NCI-H2081 treated with DMSO at 0.1 percent for 48 hours (cell line): ENCODE measurements at places on chromosomes 12 and 14.

DNA sequence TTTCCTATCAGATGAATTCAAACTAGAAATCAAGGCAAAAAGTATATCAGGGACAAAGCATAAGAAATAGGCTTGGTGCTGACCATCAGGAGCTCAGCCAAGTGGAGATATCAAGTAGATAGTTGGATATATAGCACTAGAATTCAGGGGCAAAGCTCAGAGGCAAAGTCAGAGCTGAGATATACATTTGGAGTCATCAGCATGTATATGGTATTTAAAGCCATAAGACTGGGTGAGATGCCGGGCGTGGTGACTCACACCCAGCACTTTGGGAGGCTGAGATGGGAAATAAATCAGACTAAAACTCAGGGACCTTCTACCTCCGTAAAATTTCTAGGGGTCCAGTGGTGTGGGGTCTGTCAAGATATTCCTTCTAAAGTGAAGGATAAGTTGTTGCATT lies 38.9 kb upstream of the LIMA1 start:
- no peak for DNase-seq

- no peak for DNase-seq
Measured at GRCh38 chr12:129854591-129854990, 49.2 kb downstream of the TMEM132D start.

GRCh38 chr12:10557329-10557728 lies 51.6 kb downstream of the EIF2S3B start:
- no peak for DNase-seq

- DNase-seq = no peak
Measured at GRCh38 chr14:22610931-22611330, 12.8 kb downstream of the ABHD4 start.

DNA sequence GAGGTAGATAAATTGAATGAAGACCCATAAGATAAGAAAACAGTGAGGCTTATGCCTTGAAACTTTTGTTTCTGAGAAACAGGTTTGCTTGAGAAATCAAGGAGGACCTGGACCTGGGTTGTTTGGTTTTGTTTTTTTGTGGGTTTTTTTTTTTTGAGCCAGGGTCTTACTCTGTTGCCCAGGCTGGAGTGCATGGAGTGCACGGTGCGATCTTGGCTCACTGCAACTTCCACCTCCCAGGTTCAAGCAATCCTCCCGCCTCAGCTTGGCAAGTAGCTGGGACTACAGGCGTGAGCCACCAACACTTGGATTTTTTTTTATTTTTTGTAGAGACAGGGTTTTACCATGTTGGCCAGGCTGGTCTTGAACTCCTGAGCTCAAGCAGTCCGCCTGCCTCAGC lies 9.0 kb upstream of the PPTC7 start:
- no peak for DNase-seq

DNA sequence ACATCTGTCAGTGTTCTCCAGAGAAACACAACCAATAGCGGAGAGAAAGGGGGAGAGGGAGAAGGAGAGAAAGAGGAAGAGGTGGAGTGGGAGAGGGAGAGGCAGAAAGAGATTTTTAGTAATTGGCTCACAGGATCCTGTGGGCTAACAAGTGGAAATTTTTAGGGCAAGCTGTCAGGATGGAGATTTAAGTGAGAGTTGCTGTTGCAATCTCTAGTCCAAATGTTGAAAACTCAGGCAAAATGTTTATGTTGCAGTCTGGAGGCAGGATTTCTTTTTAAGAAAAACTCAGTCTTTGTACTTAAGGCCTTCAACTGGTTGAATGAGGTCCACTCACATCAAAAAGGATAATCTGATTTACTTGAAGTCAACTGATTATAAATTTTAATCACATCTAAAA lies 12.5 kb upstream of the GLIPR1L2 start:
- DNase-seq = no peak

DNA sequence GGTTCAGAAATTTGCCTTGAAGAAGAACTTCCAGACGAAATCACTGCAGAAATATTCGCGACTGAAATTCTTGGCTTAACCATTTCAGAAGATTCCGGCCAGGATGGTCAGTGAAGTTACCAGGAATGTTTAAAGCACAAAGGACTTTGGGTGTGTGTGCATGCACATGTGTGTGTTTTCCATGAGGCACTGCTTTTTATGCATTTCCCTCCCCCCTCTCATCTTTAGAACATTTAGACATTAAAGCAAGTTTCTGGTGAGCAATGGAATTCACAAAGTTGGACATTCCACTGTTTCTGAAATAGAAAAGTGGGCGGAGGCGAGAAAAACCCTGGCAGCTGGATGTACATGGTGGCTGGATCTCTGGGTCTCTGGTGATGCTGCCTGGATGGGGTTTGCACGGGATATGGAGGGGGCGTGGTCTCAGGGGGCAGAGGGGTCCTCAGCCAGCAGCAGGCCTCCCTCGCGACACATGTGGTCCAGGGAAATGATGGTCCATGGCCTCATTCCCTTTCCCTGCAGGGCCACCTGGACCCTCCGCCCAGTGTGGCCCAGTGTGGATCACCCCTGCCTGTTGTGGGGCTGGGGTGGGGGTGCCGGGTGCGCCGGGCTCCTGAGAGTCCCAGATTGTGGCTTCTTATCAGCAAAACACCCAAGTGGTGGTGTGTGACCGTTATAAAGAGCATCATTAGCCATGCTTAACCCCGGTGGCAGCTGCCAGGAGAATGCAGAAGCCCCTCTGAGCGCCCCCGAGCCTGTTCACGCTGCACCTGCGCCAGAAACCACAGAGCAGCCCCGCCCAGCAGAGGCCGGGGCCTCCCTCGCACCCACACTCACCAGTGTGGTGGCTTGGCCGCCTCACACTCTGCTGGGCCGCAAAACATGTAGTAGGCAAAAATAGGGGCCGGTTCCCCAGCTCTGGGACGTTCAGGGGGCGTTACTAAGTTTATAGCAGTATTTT lies 17.8 kb upstream of the BCL7A start:
- no peak for DNase-seq

- DNase-seq = no peak
Measured at GRCh38 chr14:76768671-76769500, 7.6 kb downstream of the VASH1 start.

DNA sequence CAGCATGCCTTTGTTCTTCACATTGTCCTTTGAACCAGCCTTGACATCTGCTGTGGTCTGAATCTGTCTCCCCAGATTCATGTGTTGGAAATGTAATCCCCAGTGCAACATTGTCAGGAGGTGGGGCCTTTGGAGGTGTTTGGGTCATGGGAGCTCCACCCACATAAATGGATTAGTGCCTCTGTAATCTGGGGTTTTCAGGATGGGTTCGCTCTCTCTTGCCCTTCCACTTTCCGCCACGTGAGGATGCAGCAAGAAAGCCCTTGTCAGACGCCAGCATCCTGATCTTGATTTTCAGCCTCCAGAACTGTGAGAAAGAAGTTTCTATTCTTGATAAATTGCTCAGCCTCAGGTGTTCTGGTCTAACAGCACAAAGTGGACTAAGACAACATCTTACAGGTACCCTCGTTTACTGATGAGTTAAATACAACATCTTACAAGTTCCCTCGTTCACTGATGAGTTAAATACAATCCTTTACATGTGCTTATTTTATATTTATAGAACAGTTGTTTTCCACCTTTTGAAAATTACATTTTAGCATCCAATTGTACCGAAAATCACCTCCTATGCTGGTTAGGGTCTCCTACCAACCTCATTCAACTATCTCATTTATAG lies 54.4 kb upstream of the RIMBP2 start:
- DNase-seq = no peak

GRCh38 chr12:96121271-96121711 lies 72.9 kb upstream of the ELK3 start:
- DNase-seq = no peak

GRCh38 chr12:95623554-95624170 lies 72.4 kb upstream of the USP44 start:
- DNase-seq = no peak
